ENCODE measurements at places on chromosomes 12 and 14. TPM values are rescaled to one million over a fixed set of nuclear protein-coding genes. Genes with fewer than 3 reads are reported as not detected.

AQP6 gene
- 0.14 TPM for total RNA-seq

TAS2R20 gene
- 5.7 TPM for total RNA-seq

LYZ gene
- total RNA-seq = not detected

DNA sequence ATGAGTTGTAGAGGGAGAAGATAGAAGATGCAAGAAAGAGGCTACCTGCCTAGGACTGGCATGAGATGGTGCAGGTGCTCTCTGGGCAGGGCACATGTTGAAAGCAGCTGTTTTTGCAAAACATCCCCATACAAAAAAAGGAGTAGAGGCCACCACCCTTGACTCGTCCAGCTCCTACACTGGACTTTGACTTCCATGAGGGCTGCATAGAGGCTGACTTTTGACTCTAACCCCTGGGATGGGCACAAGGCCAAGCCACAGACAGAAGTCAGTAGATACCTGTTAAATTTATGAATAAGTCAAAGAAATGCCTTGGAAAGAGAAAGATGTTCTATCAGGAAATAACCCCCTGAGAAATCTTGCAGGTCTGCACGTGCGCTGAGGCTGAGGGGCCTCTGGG lies 1139.1 kb upstream of the TMEM132C start:
- no peak for DNase-seq

GRCh38 chr12:30624009-30624408 lies 71.7 kb downstream of the IPO8 start:
- DNase-seq = no peak

GRCh38 chr14:41606282-41606531 lies 469 bp upstream of the LRFN5 start:
- DNase-seq = no peak

DNA sequence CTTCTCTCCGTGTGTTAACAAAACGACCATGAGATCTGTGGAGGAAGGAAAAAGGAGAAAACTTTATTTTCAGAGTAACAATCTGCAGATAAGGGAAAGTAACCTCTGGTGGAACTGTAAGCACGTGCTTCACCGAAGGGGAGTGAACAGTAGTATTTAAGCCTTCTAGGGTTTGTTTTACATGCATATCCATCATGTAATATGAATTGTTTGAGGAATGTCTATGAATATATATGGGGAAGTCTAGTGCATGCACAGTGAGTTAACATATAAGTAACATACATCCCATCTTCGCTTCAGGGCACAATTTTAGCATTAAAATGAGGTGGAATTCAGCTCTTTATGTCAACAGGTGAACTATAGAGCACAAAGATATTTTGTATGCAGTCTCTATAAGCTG lies 101.1 kb downstream of the FUT8 start:
- no peak for DNase-seq

- DNase-seq = peak; percentile 86
Observed at GRCh38 chr14:54893151-54893760, 9.4 kb downstream of the GCH1 start.

DNA sequence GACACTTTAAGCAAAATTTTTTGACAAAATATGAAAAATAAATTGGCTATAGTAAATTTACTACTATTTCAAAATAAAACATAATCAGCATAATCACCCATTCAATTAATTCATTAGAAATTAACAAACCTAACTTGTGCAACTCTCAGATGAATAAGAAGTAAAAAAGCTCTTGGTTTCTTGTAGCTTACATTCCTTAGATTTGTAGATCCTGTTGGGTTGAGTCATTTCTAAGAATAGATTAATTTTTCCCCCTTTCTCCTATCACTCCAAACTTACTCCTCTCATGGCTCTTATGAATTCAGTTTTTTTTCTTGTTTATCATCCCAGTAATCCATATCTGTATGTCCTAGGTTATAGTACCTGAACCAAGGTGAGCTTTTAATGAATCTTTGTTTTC lies 230.9 kb upstream of the LRIG3 start:
- DNase-seq = no peak

GRCh38 chr14:83253870-83254269 lies 1720.2 kb upstream of the SEL1L start:
- no peak for DNase-seq

DNA sequence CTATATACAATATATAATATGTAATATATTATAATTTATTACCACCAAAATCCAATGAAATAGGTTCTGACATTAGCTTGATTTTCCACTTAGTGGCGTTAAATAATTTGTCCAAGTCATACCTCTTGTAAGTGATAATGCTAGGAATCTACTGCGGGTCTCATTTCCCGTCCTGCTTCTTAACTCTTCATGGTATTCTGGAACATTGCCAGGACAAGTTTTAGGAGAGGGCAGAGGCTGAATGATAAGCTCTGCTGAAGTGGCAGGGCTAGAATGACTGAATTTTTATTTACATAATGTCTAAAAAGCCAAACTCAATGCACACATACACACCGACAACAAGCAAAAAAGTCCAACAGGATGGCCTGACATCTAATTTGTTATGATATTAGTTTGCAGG lies 70.4 kb upstream of the PTPRQ start:
- DNase-seq = no peak

DNA sequence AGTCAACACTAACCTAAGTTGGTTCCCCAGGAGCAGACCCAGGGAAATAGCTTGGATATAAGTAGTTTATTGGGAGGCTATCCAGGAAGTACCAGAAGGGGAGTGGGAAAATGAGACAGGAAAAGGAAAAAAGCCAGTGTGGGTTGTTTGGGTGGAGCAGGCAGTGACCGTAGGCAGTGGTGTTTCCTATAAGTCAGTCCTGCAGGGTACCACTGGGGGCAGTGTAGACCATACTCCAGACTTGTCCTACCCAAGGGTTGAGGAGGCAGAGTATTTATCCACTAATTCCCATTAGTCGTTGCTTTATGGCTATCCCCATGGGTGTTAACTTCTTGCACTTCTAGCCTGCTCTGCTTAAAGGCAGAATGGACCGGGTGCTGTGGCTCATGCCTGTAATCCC lies 6.4 kb upstream of the CCDC60 start:
- DNase-seq = no peak

DNA sequence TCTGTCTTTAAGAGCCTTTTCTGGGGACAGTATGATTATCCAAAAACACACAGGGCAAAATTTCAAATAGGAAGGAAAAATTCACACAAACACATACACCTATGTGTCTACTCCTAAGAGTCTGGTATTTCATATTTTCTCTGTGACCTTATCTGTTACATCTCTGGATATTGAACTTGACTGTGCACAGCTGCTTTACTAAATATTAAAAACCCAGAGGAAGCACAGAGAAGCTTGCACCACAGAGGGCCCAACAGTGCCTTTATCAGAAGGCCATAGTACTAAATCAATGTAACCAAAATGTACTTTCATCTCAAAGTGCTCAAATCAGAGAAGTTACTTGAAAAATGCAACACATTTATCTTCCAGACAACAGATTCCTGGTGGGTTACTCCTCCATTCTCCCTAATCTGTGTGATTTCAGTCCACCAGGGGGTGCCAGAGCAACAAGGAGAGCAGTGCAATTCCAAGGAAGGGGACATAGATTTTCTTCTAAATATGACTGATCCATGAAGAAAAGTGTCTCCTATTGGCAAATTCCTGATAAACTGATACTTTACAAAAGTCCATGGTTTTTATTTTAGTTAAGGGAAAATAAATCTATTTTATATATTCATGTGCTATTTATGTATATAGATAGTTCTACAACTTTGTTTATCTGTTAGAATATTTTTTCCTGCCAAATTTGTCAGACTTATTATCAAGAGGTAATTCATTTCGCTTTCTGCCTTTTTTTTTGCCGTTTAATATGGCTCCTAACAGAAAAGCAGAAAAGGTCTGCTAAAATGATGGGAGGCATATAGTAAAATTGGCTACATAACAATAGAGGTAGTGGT lies 617.6 kb downstream of the LRFN5 start:
- peak; percentile 35 for DNase-seq

GRCh38 chr12:115470977-115471376 lies 787.0 kb upstream of the TBX3 start:
- no peak for DNase-seq

GRCh38 chr14:106585692-106586091 lies 1059.3 kb downstream of the TMEM121 start:
- no peak for DNase-seq
